ENCODE measurements at places on chromosomes 7 and 10.
A peak's percentile ranks its signal among the peaks of the same experiment; 100 is the strongest.

- peak; percentile 56 for DNase-seq
These were observed 17.0 kb downstream of the TMEM236 start for GRCh38 chr10:17768957-17769356.

DNA sequence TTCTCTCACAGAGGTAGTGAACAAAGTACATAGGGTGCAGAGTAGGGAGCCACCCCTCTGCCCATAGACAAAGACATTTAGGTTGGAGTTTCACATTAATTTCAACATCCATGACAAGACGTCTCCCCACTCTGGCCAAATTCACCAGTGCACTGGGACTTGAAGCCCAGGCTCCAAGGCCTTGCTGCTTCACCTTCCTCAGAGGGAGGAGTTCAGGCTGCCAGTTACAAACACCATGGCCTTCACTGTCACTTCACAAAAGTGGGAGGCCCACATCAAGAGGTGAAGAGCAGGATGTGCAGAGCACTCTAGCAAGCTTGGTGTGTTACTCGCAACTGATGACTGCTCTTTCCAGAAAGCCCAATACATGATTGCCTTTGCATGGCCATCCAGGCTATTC, 15.8 kb upstream of the ARHGAP22 start:
- no peak for DNase-seq

DNA sequence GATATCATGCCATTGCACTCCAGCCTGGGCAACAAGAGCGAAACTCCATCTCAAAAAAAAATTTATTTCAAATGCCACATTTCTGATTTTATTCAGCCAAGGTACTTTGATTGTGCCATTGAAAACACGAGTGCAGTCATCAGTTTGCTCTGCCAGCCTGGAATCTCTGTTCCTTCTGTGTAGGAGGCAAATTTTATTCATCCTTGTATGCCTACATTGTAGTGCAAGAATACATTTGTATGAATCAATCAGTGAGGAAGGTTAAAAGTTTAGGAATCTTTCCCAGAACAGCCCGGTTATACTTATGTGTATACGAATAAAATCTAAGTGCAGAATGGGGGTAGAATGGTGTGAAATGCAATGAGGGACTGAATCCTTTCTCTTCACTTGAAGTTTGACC, 886 bp upstream of the TET1 start:
- DNase-seq, result no peak

DNA sequence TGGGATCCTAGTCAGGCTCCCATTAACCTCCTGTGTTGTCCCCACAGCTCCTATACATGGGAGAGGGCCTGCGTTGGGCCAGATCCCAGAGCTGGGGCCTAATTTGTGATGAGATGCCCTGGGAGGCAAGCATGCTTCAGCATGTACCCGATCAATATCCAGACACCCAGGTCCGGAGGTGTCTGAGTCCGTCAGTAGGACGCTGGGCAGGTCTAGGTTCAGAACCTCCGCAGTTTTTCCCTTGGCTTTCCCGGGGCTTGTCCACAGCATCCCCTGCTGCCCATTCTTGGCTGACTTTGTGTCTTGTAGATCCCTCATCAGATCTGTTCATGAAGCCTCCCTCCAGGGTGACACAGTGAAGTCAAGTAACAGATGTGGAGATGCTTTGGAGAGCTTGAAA, 32.7 kb upstream of the RBAK start:
- DNase-seq, result no peak

DNA sequence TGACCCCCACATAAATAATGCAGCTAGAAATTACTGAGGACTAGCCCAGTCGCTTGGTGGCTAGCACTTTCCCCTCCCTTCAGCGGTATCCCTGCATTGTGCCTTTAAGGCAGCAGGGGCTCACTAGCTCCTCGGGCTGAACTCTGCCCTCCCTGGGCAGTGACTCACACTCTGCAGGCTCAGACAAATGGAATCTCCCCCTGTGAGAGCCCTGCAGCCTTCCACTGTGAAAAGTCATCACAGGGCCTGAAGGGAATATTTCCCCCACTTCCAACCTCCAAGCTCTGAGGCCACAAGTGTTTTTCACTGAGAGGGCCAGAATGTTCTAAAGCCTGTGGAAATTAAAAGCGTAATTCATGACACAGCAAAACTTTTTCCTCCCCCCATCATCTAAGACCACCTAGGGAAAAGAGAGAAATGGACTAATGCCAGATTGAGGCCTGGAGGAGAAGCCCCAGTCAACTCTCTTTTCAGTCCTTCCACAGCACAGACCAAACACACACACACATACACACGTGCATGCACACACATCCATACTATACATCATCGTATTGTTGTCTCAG, 93.6 kb upstream of the COL1A2 start:
- peak; percentile 99 for DNase-seq

- DNase-seq, result no peak
These were observed 33.6 kb downstream of the SMKR1 start for GRCh38 chr7:129535896-129536295.

- no peak for DNase-seq
These were observed 19.2 kb downstream of the ANKRD7 start for GRCh38 chr7:118243695-118244094.

DNA sequence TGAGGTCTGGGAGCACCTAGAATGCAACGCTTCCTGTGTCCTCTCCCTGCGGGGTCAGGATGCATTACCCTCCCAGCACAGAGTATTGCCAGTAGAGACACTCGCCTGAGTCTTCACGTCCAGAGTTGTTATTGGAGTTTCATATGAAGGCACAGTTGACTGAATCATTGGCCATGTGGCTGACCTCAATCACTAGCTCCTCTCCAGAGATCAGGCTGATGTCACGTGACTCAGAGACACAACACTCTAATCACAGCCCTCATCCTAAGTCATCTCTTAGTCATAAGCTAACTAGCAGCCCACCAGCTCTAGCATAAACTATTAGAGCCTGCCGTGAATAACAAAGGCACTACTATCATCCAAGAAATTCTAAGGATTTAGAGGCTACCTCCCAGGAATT, 107.8 kb downstream of the HECW1 start:
- peak; percentile 84 for DNase-seq

GRCh38 chr10:106327747-106328146, 836.8 kb downstream of the SORCS1 start:
- DNase-seq, result no peak

GRCh38 chr7:16921644-16922257, 40.0 kb upstream of the AGR3 start:
- DNase-seq, result no peak

DNA sequence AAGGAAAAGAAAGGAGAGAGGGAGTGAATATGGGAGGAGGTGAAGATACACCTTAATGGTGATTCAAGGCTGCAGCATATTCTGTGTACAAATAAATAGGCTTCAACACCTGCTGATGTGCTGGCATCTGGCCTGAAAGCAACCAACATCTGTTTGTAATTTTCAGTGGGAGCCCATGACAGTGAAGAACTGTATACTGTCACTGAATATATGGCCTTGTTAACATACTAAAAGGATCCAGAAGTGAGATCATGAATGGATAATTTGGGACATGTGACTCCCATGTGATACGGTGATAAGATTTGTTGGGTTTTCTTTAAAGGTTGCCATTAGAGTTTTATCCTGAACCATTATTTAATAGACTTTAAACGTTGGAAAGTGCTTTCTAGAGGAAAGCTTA, 459.3 kb downstream of the CNTNAP2 start:
- DNase-seq, result no peak

DNA sequence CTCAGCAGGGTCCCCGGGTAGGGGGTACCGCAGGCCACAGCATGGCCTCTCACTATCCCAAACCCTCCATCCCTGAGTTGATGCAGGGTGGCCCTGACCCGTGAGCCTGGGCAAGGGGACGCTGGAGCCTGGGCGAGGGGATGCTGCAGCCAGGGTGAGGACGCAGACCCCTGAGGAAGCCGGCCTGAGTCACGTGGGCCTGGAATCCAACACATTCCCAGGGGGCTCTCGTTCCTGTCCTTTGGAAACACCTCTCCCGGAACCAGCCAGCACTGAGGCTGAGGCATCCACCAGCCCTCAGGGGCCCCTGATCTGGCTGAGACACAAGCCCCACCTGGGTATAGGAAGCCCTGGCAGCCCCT, 61.5 kb upstream of the NKX6-2 start:
- DNase-seq, result no peak

- DNase-seq, result peak; percentile 30
These were observed 26.4 kb upstream of the IL6 start for GRCh38 chr7:22700559-22701002.

GRCh38 chr10:69344591-69345252, 66.4 kb downstream of the HK1 start:
- DNase-seq, result no peak

DNA sequence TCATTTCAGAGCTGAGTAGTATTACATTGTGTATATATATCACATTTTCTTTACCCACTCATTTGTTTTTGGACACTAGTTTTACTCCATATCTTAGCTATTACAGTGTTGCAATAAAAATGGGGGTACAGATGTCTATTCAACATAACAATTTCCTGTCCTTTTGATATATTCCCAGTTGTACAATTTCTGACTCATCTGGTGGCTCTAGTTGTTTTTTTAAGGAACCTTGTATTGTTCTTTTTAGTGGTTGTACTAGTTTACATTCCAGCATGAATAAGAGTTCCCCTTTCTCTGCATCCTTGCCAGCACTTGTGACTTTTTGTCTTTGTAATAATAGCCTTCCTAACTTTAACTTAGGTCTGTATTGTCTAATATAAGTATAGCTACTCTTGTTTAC, 739.9 kb downstream of the XPNPEP1 start:
- peak; percentile 22 for DNase-seq

DNA sequence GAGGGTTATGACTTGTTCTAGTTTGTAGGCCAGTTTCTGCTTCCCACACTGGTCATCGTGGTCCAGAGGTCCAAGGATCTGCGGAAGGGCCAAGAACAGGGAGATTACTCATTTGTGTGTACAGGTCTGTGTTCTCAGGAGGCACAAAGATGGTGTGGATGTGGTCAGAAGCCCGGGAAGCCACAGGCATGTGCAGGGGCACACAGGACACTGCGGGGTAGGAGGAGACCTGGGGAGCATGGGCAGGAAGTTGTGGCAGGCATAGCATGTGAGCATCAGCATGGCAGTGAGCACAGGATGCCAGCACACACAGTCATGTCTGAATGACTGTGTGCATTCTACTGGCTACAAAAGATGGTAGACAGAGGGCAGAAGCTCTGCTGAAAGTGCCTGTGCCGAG, 445.8 kb downstream of the PLXNA4 start:
- DNase-seq, result no peak

DNA sequence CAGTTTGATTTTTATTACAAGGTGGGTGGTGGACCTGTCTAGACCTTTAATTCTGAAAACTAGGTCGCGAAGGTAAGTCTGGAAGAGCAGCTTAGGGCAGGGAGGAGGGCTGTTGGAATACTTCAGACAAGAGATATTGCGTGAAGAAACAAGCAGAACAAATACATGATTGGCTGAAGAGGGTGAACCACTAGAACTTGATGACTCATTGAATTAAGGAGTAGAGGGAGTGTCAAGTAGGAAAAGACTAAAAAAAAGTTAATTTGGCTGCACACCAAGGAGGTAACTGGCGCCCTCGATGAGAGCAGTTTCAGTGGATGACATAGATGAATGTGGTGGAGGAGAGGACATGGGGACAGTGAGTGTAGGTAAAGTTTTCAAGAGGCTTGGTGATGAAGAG, 41.3 kb downstream of the WNT2 start:
- DNase-seq, result no peak

GRCh38 chr10:92787557-92788152, 60.7 kb upstream of the EXOC6 start:
- DNase-seq, result no peak

DNA sequence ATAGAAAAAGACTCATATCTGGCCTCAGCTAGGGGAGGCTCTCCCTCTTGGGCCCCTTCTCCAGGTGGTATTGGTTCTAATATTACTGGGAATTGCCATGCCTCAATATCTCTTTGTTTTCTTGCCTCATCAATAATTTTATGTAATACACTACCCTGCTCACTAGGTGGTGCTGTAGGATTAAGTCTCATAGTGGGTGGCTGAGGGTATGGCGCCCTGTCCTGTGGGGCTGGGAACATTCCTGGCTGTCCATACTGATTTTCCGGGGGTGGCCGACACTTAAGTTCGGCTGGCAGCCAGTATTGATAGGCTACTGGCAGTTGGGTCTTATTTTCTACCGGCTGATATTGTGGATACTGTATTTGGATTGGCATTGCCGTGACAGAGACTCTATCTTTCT, 9.0 kb upstream of the TAS2R3 start:
- DNase-seq, result no peak

- no peak for DNase-seq
These were observed 27.3 kb upstream of the CYP3A5 start for GRCh38 chr7:99707096-99707495.

- DNase-seq, result no peak
These were observed 194.0 kb upstream of the PPP1R3A start for GRCh38 chr7:114112806-114113205.

GRCh38 chr7:149007611-149008010, 20.7 kb downstream of the PDIA4 start:
- no peak for DNase-seq

All from fibroblast of skin of abdomen (primary cell).